ENCODE measurements at places on chromosomes 1 and 21. TPM values are rescaled to one million over a fixed set of nuclear protein-coding genes. Genes with fewer than 3 reads are reported as not detected.

GNG4 gene
- not detected for total RNA-seq

PLPPR4 gene
- 0.19 TPM for total RNA-seq

SPATA45 gene
- not detected for total RNA-seq

ESRRG gene
- total RNA-seq = not detected

CATSPERE gene
- total RNA-seq = 4.9 TPM

FCRL5 gene
- not detected for total RNA-seq

FALEC gene
- total RNA-seq = not detected

CLCNKA gene
- total RNA-seq = not detected

FCN3 gene
- total RNA-seq = 0.33 TPM

C8B gene
- not detected for total RNA-seq

TDRD5 gene
- total RNA-seq = not detected
